ENCODE measurements at places on chromosomes 4 and X.

GRCh38 chrX:54044877-54045338 lies 635 bp upstream of the PHF8 start:
- DNase-seq = no peak

DNA sequence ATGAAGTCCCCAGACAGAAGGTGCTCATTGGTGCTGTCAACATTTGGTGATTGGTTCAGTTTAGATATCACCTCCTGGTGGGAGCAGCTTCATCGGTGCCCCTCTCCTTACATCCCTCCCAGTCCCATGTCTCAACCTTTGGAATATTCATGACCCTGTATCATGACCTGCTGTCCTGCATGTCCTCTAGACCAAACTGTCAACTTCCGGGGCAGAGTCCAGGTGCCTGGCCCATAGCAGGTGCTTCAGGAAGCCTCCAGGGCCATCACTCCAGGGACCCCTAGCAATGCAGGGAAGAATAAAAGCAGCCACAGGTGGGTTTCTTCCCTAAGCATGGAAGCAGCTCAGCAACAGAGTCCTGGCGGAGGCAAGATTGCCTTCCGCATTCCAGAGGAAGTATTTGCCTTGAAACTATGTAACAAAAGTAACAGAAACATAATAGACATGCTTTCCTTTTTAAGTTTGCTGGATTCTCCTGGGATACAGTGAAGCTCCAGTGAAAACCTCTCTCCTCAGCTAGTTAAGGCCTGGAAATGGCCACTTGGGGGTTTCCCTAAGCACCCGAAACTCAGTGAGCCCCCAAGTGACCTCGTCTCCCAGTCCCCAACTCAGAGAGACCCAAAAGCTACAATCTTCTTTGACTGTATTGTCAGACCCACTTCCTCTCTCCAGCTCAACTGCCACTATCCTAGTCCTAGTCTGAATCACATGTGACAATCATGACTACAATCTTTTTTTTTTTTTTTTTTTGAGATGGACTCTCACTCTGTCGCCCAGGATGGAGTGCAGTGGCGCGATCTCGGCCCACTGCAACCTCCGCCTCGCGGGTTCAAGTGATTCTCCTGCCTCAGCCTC lies 1.3 kb upstream of the ATP6AP1 start:
- no peak for DNase-seq

GRCh38 chr4:37535872-37536271 lies 150.3 kb downstream of the RELL1 start:
- DNase-seq = no peak

GRCh38 chrX:39011454-39012221 lies 210.4 kb downstream of the MID1IP1 start:
- DNase-seq = no peak

DNA sequence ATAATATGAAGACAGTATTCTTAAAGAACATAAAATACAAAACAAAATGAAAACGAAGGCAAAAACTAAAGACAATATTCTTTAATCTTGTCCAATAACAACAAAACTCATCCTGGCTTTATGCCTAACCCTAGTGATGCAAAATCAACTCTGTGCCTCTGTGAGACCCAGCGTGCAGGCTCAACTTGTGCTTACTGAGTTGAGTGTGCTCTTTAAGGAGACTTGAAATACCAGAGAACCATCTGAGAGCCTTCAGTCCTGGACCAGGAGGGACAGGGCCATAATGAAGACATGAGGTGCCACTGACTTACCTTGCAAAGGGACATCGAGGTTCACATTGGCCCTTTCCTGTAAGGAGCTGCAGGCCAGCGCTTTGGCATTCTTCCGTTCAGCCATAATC lies 77.1 kb downstream of the NSUN7 start:
- no peak for DNase-seq

DNA sequence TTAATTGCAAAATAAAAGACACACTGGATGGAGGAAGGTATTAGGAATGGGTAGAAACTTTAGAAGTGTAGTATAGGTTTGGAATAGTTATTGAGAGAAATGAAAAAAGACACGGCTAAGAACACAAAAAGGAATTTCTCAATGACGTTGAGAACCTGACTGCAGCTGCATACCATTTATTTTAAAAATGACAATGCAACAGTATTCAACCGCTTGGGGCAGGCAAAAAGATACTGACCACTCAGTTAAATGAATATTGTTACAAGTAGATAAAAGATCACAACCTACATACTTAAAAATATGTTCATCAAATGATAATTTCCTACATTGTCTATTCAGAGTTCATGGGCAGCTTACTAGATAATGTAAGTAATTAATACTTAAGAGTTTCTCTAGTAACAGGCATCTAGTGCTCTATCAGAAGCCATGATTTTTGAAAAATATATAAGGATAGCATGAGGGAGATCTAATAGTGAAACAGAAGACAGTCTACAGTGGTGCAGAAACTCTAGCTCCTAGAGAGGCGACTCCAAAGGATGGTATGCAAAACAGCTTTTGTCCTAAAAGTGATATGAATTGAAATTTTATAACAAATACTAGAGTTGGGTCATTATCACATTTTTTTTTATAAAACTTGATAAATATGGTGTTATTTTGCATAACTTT lies 216.2 kb upstream of the VEGFC start:
- no peak for DNase-seq

- DNase-seq = no peak
These were observed 1.6 kb downstream of the SH3RF1 start for GRCh38 chr4:169268951-169269760.

DNA sequence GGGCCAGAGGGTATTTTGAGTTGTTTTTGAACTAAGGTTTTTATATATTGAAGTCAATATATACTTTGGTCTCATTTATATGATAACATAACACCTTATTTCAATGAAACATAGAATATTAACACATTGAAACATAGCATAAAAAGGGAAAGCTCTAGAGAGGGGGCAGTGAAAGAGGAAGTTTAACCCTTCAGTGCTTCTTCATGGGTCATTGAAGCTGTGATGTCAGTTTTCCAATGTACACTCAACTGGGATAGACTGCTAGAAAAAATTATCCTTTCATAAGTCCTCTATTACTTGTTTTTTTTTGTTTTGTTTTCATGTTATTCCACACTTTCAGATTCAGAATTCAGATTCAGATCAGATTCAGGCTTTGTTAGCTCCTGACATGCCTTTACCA lies 442.7 kb downstream of the EPHA5 start:
- DNase-seq = no peak

DNA sequence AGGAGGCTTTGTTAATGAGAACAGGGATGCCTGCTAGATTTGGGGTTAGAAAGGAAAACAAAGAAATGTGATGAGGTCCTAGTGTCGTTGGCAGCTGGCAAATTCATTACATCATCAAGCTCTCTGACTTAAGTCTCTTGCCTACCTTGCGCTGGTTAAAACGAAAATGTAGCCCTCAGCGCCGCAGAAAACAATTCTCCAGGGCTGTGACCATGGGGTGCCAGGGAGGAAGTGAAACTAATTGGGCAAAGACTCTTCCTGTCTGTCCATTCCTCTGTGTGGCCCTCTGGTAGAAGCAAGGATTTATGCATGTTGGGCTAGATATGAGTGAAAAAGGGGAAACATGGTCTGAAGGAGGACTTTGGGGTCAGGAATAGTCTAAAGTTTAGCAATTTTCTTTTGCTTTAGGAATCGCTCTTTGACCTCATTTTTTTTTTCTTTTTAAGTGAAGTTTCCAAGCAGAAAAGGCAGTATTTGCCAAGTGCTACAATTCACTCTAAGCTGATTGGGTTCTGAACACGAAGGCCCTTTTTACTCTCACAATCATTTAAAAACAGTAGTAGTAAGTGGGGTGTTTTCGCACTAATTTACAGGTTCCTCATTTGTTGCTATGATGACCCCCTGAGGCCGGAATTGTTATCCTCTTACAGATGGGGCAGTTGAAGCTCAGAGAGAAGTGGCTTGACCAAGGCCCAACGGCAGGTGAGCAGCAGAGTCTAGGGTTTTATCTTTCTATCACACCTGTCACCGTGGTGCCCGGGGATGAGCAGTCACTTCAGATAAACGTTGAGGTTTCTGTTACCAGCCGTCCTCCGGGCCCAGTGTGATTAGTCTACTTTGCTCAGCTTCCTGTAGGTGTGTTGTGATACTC lies 27.3 kb upstream of the CHRNA9 start:
- no peak for DNase-seq

DNA sequence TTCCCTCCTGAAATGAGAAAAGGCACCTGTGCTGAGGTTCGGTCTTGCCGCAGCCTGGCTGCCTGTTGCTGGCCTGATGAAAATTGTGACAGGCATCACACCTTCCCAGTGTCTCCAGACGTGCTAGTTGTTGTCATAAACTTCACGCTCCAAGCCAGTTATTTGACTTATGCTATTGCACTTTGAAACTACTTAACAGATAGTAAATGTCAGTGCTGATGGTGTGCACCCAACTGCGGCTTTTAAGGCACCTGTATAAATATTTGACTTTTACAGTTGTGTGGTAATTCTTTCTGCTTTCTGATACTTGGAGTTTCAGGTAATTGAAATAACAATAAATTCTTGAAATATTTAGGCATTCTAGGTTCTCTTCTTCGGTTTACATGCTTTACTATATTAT lies 1.8 kb downstream of the WWC2 start:
- DNase-seq = no peak

DNA sequence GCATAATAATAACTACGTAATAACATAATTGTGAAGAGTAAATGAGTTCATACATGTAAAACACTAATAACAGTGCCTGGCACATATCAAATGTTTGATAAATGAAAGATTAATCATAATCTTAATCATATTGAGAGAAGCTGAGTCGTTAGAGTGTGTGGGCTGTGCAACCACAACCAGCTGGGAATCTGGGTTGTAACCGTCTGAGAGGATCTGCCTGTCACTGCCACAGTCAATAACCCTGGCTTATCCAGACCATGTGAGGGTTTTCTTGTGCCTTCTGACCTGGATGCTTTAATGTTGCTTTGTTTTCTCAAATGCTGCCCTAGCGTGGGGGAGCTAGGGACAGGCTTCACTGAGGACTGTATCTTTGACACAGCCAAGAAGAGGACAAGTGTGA lies 73.9 kb downstream of the TRPC5 start:
- DNase-seq = no peak

Measured in C1 segment of cervical spinal cord (tissue), 14 donors.